Muscle of back (tissue), 13 donors: ENCODE measurements at places on chromosomes 6 and 20. TPM values are rescaled to one million over a fixed set of nuclear protein-coding genes. Genes with fewer than 3 reads are reported as not detected.

DNA sequence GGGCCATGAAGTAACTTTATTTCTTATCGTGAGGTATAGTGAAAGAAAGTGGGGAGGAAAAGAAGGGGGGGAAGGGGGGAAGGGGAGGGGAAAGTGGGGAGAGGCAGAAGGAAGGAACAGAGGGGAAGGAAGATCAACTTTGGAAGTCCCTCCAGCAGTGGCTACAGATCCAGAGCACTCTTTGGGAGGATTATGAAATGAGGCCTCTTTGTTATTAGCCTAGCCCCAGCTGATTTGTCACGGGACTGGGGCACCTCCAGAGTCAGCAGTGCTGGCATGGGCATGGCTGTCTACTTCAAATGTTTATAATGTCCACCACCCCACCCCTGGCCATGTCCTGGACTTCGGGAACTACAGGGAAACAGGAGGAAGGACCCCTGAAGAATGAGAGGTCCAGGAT, 7.6 kb downstream of the MOCS1 start:
- no peak for DNase-seq

DNA sequence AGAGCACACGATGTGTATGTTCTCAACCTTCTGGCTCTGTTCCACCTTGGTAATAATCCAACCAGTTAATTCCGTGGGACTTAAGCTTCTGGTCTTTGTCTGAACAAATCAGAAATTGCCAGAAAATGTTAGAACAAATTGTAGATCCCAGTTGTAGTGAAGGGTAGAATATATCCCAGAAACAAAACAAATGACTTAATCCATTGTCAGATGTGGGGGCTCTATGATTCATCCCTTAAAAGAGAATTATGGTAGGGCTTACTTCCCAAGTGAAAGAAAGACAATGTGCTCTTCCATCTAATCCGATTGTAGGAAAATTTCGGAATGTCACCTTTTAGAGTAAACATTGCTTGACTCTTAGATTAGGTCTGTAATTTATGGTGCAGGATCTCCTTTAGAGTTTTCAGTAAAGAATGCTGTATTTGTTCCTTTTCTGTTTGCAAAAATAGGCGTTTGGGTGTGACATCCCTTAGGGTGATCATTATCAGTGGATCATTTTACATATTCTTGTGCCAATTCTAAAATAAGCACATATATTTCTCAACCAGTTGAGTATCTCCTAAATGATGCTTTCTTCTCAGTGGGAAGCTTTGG, 234.5 kb upstream of the ZNF217 start:
- DNase-seq, result peak; percentile 95

DNA sequence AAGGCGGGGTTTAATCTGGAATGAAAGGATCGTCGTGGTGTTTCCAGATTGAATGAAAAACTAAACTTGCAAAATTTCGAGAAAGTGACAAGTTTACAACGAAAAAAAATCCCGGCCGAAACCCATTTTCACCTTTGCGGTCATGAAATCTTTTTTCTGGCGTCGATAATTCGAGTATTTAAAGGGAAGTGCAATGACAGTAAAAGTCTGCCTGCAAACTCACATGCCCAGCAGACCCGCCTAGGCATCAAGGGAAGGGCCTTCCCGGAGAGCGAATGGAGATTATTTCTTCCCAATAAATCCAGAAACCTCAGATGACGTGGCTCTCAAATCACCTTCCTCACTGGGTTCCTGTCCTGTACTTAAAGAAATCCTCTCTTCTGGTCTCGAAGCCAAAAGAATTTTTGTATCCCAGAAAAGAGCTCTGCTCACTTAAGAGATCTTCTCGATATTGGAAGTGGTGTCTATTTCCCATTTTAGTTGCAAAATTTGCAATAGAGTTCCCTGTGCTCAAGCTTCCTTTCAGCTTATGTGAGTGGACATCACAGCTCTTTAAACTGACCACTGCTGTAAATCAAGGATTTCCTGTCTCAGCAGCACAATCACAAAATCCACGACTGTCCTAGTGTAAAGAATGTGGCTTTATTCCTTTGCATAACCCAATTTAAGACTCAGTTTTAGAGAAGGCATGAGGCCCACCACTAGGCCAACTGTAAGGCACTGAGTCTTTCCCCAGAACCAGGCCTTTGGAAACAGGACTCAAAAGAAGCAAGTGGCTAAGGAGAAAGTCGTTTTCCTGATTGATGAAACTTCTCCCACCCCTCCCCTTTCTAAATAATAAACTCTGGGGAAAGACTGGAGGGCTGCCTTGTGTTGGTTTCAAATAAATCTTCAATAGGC, 3.9 kb downstream of the OLIG3 start:
- DNase-seq, result no peak

DNA sequence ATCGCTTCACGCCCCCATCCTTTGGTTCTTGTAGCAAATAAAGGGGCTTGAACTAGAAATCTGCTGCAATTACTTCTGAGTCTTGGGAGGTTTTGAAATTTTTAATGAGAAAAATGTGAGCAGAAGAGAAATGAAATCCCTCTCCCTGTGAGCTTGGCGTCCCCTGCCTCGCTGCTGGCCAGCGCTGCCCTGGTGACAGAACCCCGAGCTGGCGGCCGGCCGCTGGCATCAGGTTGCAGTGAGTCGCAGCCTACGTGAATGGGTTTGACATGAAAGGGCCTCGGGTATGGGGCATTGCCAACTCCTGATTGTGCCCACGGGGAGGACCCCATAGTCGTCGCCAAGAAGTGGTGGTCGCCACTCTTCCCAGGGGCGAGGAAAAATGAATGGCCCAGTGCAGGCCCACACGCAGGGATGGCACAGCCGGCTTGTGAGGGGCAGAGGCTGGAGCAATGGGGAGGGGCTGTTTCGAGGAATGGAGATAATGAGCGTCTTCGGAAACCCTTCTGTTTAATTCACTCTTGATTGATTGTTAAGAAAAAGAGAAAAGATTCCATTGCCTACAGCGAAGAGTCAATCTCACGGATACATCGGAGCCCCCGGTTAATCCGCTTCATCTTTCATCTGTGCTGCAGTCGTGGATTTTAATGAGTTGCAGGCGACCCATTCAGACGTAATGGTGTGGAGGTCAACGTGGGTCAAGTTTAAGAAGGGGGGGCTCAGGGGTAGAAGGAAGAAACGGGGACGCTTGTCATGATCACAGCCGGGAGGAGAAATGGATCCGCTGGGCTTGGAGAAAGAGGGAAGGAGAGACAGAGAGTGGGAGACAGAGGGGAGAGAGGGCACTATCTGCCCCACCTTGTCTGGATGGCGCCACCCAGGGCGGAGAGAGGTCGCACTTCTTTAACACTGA, 380.1 kb downstream of the THBS2 start:
- DNase-seq, result no peak

- DNase-seq, result no peak
Measured at GRCh38 chr20:49740807-49741206, 27.1 kb upstream of the B4GALT5 start.

- DNase-seq, result no peak
Measured at GRCh38 chr6:30619561-30619960, 1.9 kb downstream of the MRPS18B start.

- no peak for DNase-seq
Measured at GRCh38 chr6:71544028-71544427, 255.4 kb downstream of the OGFRL1 start.

- no peak for DNase-seq
Measured at GRCh38 chr6:117870486-117871242, 36.4 kb upstream of the SLC35F1 start.

DNA sequence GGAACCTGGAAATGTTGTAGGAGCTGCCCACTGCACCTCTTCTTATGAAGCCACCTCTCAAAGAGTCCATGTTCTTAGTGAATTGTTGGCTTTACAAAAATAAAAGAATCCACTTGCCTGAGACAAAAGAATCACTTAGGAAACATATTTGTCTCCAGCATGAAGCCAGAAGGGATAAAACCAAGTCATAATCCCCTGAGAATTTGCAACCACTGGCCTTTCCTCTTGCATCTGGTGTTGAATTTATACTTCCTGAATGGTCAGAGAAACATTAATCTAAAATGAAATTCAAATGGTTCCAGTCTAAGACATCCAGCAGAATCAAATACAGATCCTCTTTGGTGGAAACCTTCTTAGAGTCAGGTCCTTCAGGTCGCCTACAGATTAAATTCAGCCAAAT, 192.5 kb upstream of the ECI2 start:
- no peak for DNase-seq

GRCh38 chr6:7285416-7285815, 27.6 kb downstream of the SSR1 start:
- no peak for DNase-seq

GRCh38 chr20:2778602-2779321, 21.7 kb downstream of the CPXM1 start:
- no peak for DNase-seq

DNA sequence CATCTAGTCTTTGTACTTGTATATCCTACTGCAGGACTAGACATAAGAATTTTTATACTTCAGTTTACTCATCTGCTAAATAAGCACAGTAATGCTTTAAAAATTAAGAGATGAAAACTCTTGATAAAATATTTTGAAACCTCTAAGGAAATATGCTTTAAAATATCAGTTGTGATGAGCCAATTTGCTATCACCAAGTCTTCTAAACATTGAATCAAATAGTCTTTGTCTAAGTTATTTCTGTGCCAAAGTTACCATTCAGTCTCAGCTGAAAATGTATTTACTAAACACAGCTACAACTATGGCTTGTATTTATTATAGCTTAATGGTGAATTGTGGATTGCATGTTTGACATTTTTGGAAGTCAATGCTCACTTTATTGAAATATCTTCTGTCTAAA, 46.2 kb upstream of the RFPL4B start:
- no peak for DNase-seq

GRCh38 chr6:38387971-38388370, 251.8 kb downstream of the BTBD9 start:
- DNase-seq, result peak; percentile 57

DNA sequence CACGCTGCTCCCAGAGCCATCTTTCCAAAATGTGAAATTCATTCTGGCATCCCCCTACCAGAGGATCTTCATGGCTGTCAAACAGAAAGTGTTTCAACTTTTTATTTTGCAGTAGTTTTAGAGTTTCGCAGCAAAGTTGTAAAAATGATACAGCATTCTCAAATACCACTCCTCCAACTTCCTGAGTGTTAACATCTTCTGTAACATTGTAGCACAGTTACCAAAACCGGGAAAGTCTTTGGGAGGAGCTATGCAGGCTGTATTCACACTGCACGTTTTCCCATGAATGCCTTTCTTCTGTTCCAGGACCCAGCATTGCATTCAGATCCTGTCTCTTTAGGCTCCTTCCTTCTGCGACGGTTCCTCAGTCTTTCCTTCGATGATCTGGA, 30.1 kb downstream of the CDYL start:
- no peak for DNase-seq

GRCh38 chr20:61925555-61926252, 140.0 kb downstream of the TAF4 start:
- DNase-seq, result no peak

DNA sequence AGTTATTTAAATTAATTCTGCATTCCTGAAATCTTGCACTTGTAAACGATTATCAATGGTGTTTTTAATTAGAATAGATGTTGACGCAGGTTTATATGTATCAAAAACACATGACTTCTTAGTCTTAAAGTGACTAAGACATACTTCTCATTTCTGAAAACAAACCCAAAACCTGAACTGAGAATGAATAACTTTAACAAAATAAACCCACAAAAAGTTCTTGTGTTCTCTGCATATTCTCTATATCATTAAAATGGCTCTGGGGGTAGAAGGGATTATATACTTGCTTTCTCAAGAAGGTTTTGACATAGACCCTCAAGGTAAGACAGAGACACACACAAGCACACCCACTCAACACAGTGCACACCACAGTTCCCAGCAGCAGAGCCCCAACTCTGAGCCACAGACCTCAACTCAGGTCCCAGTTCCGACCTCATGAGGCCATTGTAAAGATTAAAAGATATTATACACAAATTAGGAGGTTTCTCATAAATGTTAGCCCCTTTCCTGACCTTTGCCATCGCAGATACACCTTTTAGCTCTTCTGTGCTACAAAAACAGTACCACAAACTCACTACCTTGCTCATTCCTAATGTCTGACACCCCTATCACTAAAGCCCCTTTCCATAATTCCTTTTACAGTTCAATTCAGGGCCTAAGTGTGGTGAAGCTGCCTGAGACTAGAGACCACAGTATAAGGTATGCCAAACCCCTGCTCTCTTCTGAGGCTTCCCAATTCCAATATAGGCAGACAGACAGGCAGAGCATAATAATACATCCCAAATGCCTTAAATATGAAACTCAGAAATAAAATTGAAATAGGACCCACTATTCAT, 267.8 kb downstream of the PTPRK start:
- no peak for DNase-seq

DNA sequence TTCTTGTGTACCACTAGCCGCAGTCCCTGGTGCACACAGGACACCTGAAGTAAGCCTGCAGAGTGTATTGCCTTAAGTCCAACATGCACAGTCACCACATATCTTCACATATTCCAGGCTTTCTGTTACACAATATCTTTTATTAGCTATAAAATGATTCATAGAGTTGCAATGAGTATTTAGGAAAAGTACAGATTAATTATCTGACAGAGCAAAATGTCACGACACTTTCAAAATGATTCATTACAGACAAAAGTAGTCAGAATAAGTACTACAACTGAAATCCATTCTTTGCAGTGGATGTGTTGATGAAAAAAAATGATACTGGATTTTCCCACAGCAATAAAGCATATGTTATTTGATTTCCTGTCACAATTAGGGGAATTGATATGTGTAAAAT, 199.5 kb upstream of the ASCC3 start:
- DNase-seq, result no peak

DNA sequence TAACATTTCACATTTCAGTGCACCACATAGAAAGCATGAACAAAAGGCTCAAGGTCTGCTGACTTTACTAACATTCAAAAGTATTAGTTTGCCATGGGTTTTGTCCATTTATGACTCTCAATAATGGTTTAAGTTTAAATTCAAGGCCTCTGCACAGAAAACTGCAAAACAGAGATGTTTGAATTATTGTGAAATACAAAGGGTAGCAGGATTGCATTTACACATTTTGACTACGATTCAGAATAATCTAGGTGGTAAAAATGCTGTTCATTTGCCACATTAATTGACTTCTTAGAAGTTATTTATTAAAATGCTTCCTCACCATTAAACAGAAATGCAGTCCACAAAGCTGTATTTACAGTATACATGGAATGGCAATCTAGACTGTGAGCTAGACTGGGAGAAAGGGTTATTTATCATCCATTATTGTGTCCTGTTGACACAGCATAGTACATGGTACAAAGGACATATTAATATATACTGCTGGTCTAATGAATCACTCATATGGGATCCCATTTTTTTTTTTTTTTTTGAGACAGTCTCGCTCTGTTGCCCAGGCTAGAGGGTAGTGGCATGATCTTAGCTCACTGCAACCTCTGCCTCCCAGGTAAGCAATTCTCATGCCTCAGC, 18.0 kb downstream of the USP49 start:
- DNase-seq, result no peak

GRCh38 chr20:31569163-31570020, 35.7 kb upstream of the ID1 start:
- DNase-seq, result peak; percentile 74

The NKAPL gene
- polyA plus RNA-seq, result 1.4 TPM

The PACRG gene
- polyA plus RNA-seq, result 1.8 TPM

The PPP1R3G gene
- 2.5 TPM for polyA plus RNA-seq

The RNGTT gene
- polyA plus RNA-seq, result 8.8 TPM

The BMP2 gene
- 2.6 TPM for polyA plus RNA-seq

The BPIFB1 gene
- polyA plus RNA-seq, result not detected

The RFX6 gene
- not detected for polyA plus RNA-seq

The PRSS35 gene
- polyA plus RNA-seq, result 82.7 TPM

The RAB44 gene
- polyA plus RNA-seq, result 0.19 TPM

The KAT14 gene
- 14.9 TPM for polyA plus RNA-seq

The TRIM31 gene
- 0.38 TPM for polyA plus RNA-seq

The CALHM4 gene
- not detected for polyA plus RNA-seq
